Left ventricle myocardium superior (tissue), 1 donor: ENCODE measurements at places on chromosomes 5 and 9. TPM values are rescaled to one million over a fixed set of nuclear protein-coding genes. Genes with fewer than 3 reads are reported as not detected.

DNA sequence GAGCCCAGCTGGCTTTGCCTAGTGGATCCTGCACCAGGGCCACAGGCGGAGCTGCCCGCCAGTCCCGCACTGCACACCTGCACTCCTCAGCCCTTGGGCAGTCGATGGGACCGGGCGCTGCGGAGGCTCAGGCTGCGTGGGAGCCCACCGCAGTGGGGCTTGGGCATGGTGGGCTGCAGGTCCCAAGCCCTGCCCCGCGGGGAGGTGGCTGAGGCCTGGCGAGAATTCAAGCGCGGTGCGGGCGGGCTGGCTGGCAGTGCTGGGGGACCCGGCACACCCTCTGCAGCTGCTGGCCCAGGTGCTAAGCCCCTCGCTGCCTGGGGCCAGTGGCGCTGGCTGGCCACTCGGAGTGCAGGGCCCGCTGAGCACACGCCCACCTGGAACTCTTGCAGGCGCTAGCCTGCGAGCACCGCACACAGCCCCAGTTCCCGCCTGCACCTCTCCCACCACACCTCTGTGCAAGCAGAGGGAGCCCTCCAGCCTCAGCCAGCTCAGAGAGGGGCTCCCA is 125.7 kb upstream of the OTULINL start:
- DNase-seq, result no peak

GRCh38 chr5:160152901-160153300 is 33.7 kb upstream of the PWWP2A start:
- no peak for DNase-seq

- DNase-seq, result no peak
These were observed 36.0 kb downstream of the ST8SIA4 start for GRCh38 chr5:100867039-100867562.

- DNase-seq, result peak; percentile 95
These were observed at the start of gene CKMT2 for GRCh38 chr5:81233080-81233634. TSS of gene CKMT2 (plus strand) at chr5:81233322. CDS start at chr5:81251133, 17,811 bp downstream.

- DNase-seq, result no peak
These were observed 75.2 kb downstream of the LMNB1 start for GRCh38 chr5:126852091-126852571.

GRCh38 chr5:41891066-41891707 is 13.0 kb upstream of the RIMOC1 start:
- no peak for DNase-seq

DNA sequence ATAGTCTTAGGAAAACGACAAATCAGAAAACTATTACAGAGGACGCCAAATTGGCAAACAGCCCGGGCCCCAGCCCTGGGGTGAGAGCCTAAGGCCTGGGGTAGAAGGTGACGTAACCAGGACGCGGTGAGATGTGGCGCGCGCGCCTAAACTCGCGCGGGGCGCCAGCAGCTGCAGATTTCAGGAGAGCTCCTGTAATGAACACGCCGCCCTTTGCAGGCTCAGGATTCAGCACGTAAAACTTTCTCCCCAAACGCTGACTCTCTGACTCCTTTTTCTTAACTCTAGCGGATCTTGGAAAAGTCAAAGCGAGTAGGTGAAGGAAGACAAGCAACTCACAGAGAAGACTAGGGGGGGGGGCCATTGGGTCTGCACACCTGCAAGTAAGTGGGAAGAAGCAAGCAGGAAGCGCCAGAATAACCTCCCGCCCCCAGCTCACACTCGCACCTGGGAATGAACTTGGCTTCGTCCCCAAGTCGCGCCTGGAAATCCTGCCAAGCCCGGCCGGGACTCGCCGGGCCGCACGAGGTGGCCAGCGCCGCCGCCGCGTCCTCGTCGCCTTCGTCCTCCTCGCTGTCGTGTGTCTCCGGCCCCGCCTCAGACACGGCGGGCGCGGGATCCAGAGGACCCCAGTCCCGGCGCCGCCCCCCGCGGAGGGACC is 822 bp downstream of the RASEF start:
- peak; percentile 27 for DNase-seq

DNA sequence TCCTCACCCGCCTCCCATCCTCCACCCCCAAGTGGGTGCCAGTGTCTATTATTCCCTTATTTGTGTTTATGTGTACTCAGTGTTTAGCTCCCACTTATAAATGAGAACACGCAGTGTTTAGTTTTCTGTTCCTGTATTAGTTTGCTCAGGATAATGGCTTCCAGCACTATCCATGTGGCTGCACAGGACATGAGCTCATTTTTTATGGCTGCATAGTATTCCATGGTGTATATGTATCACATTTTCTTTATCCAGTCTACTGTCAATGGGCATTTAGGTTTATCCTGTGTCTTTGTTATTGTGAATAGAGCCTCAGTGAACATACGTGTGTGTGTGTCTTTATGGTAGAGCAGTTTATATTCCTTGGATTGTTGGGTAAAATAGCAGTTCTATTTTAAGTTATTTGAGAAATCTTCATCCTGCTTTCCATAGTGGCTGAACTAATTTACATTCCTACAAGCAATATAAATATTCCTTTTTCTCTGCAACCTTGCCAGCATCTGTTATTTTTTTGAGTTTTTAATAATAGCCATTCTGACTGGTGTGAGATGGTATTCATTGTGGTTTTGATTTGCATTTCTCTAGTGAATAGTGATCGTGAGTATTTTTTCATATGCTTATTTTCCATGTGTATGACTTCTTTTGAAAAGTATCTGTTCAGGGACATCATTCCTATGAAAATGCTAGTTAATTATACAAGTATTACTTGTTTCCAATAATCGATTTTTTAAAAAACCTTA is 164.0 kb upstream of the CCDC152 start:
- no peak for DNase-seq

CRHBP gene
- 0.92 TPM for total RNA-seq
